ENCODE measurements at places on chromosomes 11 and 22. TPM values are rescaled to one million over a fixed set of nuclear protein-coding genes. Genes with fewer than 3 reads are reported as not detected.
A peak's percentile ranks its signal among the peaks of the same experiment; 100 is the strongest.

DNA sequence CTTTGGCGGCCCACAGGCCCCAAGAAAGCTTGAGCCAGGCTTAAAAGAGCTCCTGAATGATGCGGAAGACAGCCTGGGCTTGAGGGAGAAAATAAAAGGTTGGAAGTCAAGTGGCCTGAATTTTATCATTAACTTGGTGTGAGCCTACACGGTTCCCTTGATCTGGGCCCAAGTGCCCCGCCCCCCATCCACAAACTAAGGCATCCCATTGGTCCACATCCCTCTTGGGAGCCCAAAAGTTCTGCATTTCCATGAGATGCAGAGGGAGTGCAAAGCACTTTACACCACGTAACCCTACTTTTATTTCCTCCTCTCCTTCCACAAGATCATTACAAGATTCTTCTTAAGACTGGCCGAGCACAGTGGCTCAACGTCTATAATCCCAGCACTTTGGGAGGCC is 22.2 kb downstream of the LARGE1 start:
- no peaks in the 10 kb centered on the region for H3K36me3 ChIP-seq
- no peak for DNase-seq
- H3K4me3 ChIP-seq: no peak overlapping the region
- H3K27me3 ChIP-seq: no peaks in the 10 kb centered on the region

ZFP91 gene
- 62.0 TPM for total RNA-seq

HIRA gene
- total RNA-seq: 18.3 TPM

OR51B5 gene
- not detected for total RNA-seq

- no peaks in the 10 kb centered on the region for H3K27me3 ChIP-seq
- no peaks in the 10 kb centered on the region for H3K4me1 ChIP-seq
- H3K4me3 ChIP-seq: no peak overlapping the region
- no peak for DNase-seq
- H3K27ac ChIP-seq: no peak overlapping the region
Measured at GRCh38 chr11:56819916-56820315, 71.4 kb upstream of the OR9G4 start.

DNA sequence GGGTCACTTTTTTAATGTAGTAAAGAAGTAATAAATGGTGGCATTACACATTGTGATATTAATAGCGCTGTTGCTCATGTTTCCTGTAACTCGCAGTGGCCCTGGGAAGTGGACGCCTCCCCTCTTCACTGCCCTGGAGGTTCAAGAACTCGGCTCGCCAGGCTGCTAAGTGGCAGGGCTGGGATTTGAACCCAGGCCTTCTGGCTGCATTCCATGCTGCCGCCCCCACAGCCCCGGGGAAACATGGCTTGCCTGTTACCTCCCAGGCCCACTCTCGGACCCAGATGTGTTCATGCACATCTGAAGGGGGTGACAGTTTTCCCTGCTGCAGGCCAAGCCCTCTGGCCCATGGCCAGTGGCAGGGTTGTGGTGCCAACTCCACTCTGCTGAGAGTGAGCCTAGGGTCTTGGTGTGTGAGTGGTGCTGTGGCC is 25.0 kb upstream of the MGAT3 start:
- DNase-seq: no peak
- H3K4me1 ChIP-seq: peaks cover 11% of the 10 kb centered on the region
- H3K27me3 ChIP-seq: no peaks in the 10 kb centered on the region

DNA sequence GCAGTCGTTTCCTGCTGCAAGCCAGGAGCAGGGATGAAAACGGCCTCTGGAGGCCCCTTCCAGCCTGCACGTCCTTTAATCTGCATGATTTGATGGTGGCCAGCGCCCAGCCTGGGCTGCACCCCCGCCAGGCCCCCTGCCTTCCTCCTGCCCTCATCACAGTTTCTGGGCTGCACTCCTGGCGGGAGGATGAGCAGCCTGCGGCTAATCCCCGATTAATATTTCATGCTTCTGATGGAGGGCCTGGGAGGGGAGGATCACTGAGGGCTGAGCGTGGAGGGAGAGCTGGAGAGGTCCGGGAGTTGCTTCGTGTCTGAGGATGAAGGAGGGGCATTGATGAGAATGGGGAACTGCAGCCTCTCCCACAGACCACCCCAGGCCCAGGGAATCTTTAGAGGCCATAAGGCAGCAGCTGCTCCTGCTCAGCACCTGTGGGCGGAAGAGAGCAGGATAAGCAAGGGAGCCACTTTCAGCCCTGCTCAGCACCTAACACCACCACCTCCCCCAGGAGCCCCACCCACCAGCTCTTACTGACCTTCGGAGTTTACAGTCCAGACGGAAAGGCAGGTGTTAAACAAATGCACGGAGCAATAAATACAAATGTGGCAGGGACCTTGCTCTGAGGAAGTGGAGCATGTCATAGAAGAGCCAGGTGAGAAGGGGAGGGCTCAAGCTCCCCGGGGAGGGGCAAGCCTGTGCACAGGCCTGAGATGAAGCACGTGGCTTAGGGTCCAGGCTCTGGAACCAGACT is 135.0 kb upstream of the NECTIN1 start:
- peak; percentile 85 for DNase-seq
- no peaks in the 10 kb centered on the region for H3K36me3 ChIP-seq
- H3K4me3 ChIP-seq: no peak overlapping the region
- H3K27ac ChIP-seq: peak overlapping the region; percentile 52

DNA sequence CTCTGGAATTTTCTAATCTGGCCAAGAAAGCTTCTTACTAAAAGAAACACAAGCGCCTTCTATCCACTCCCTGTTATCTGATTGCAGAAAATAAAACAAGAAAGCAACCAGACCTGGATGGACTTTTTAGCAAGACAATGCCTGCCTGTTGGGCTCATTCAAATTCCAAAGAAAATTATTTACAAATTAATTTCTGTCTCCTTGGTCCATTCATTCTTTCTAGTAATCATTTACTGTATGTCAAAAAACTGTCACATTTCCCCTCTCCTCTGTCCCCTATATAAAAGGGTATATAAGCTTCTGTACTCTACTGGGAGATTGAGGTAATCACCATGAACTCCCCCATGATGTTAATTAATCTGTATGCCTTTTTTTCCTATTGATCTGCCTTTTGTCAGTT is 279.9 kb downstream of the DLG2 start:
- H3K4me1 ChIP-seq: no peaks in the 10 kb centered on the region
- H3K36me3 ChIP-seq: no peaks in the 10 kb centered on the region
- H3K4me3 ChIP-seq: no peak overlapping the region
- H3K27me3 ChIP-seq: no peaks in the 10 kb centered on the region

DNA sequence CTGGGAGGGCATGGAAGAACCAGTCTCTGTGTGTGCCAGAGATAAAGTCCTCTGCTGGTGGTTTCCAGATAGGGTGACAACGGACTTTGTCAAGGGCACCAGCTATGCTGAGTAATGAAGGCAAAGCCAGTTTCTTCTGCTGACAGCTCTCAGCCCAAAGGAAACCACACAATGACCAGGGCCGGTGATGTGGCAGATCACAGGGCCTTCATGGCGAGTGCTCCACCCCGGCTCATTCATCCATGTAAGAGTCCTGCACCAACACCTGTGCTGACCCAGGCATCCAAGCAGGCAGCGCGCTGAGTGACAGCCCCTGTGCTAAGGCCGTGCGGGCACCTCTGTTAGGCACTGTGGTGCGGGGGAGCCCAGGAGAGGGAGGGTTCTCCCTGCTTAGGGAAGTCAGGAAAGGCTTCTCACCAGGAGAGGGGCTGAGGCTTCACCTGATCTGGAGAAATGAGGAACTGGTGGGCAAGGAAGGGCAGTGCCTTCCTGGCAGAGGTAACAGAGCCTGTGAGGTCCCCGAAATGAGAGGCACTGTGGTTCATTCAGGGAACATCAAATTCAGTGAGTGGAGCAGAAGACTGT is 33.8 kb downstream of the TP53I11 start:
- no peak overlapping the region for H3K4me3 ChIP-seq
- H3K36me3 ChIP-seq: no peaks in the 10 kb centered on the region
- H3K27ac ChIP-seq: no peak overlapping the region

FGF19 gene
- not detected for total RNA-seq

DNA sequence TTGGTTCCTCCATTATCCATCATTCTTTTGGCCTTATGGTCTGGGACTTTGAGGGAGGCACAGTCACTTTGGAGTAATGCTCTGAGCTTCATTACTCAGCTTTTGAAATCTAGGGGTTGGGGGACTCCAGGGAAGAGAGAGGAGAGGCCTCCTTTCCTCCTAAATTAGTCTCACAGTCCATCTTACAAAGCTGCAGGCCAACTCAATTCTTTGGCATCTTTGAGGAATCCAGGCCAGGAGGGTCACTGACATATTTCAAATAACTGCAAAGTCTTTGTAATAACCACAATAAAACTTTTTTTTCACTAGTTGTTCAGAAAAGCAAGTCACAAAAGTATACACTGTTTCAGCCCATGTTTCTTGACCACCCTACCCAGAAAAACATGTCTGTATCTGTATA is 73.3 kb upstream of the FAR1 start:
- DNase-seq: no peak
- H3K36me3 ChIP-seq: no peaks in the 10 kb centered on the region
- no peaks in the 10 kb centered on the region for H3K27me3 ChIP-seq
- H3K4me3 ChIP-seq: no peak overlapping the region
- no peaks in the 10 kb centered on the region for H3K4me1 ChIP-seq
- no peak overlapping the region for H3K27ac ChIP-seq

DNA sequence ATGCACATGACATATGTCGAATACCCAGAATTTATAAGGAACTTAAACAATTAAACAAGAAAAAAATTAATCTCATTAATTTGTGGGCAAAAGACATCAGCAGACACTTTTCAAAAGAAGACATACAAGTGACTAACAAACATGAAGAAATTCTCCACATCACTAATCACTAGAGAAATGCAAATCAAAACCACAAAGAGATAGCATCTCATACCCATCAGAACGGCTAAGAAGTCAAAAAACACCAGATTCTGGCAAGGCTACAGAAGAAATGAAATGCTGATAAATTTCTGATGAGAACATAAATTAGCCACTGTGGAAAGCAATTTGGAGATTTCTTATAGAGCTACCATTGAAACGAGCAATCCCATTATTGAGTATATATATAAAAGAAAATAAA is 210.6 kb upstream of the LUZP2 start:
- DNase-seq: no peak
- H3K27me3 ChIP-seq: no peaks in the 10 kb centered on the region
- H3K36me3 ChIP-seq: no peaks in the 10 kb centered on the region
- no peak overlapping the region for H3K4me3 ChIP-seq
- H3K27ac ChIP-seq: no peak overlapping the region
- H3K4me1 ChIP-seq: no peaks in the 10 kb centered on the region

HIC2 gene
- 71.4 TPM for total RNA-seq

DNA sequence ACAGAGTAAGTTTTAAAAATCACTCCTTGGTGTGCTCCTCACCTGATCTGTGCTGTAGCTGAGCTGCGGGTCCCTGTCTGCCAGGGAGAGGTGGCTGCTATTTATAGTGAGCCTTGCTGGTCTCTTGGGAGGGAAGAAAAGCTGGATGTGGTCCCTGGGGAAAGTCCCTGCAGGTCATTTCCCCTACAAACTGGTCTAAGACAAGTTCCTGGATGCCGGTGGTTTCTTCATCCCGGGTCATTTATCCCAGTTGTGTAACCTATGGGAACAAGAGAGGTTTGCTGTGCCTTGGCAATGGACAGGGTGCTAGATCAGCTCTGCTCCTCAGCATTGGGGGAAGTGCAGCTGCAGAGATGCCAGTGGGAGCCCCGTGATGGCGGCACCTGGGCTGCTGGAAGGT is at the start of gene SAA2:
SAA2 (minus strand) TSS at position 108 of the 400 bp plus-strand sequence. CDS start 657 bp downstream, outside the sequence.
- no peak within 1 kb of the TSS for H3K27ac ChIP-seq
- no peaks in the 10 kb centered on the region for H3K36me3 ChIP-seq
- no peaks in the 10 kb centered on the region for H3K4me1 ChIP-seq
- no peak within 1 kb of the TSS for H3K4me3 ChIP-seq
- H3K27me3 ChIP-seq: no peaks in the 10 kb centered on the region
- DNase-seq: no peak

GRCh38 chr11:93481279-93481678 is 61.9 kb downstream of the SMCO4 start:
- no peak overlapping the region for H3K4me3 ChIP-seq
- H3K36me3 ChIP-seq: no peaks in the 10 kb centered on the region
- peak overlapping the region; percentile 67 for H3K27ac ChIP-seq
- H3K27me3 ChIP-seq: no peaks in the 10 kb centered on the region
- DNase-seq: peak; percentile 75

Measured in transverse colon (tissue), 4 donors.